ENCODE measurements at places on chromosomes 1 and 21.

- DNase-seq, result no peak
Observed at GRCh38 chr1:89931964-89932363, 62.9 kb upstream of the ZNF326 start.

GRCh38 chr1:115373305-115373704 is 35.3 kb upstream of the NGF start:
- DNase-seq, result peak; percentile 95

- no peak for DNase-seq
Observed at GRCh38 chr21:31337996-31338907, 5.8 kb downstream of the TIAM1 start.

DNA sequence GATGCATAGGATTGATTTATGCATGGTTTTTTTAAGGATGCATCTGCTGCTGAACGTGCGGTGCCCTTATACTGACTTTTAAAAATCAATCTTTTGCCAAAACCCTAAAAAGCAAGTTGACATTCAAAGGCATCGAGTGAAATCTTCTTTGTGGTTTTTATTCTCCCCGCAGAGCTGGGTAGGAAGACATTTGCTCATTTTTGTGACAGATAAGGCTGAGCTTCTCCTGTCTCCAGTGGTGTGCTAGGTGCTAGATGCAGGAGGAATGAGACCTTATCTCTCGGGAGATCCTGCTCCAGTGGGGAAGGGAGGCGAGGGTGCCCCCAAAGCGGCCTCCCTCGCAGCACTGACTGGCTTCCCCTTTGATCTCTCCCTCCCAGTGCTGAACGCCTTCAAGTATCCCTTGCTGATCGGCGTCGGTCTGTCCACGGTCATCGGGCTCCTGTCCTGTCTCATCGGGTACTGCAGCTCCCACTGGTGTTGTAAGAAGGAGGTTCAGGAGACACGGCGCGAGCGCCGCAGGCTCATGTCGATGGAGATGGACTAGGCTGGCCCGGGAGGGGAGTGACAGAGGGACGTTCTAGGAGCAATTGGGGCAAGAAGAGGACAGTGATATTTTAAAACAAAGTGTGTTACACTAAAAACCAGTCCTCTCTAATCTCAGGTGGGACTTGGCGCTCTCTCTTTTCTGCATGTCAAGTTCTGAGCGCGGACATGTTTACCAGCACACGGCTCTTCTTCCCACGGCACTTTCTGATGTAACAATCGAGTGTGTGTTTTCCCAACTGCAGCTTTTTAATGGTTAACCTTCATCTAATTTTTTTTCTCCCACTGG is 14.9 kb upstream of the CD101 start:
- DNase-seq, result no peak

- no peak for DNase-seq
Observed at GRCh38 chr1:178470411-178470960, 26.3 kb downstream of the CLEC20A start.

Data from IMR-90 (cell line).